ENCODE measurements at places on chromosomes 13 and 19. TPM values are rescaled to one million over a fixed set of nuclear protein-coding genes. Genes with fewer than 3 reads are reported as not detected.

RASAL3 gene
- 0.85 TPM for total RNA-seq

GAPDHS gene
- not detected for total RNA-seq

LMTK3 gene
- total RNA-seq = 0.42 TPM

CD22 gene
- 8.8 TPM for total RNA-seq

OR7A5 gene
- not detected for total RNA-seq

CEACAM16 gene
- not detected for total RNA-seq

POU2F2 gene
- 0.95 TPM for total RNA-seq

HRC gene
- total RNA-seq = 5.2 TPM

ZNF229 gene
- 15.1 TPM for total RNA-seq

IL4I1 gene
- total RNA-seq = 0.58 TPM

GGACT gene
- 3.5 TPM for total RNA-seq

ZFR2 gene
- total RNA-seq = not detected

NBEA gene
- 84.3 TPM for total RNA-seq

Data from urinary bladder (tissue), 4 donors.